HFFc6 (cell line): ENCODE measurements at places on chromosomes 3 and 15.

DNA sequence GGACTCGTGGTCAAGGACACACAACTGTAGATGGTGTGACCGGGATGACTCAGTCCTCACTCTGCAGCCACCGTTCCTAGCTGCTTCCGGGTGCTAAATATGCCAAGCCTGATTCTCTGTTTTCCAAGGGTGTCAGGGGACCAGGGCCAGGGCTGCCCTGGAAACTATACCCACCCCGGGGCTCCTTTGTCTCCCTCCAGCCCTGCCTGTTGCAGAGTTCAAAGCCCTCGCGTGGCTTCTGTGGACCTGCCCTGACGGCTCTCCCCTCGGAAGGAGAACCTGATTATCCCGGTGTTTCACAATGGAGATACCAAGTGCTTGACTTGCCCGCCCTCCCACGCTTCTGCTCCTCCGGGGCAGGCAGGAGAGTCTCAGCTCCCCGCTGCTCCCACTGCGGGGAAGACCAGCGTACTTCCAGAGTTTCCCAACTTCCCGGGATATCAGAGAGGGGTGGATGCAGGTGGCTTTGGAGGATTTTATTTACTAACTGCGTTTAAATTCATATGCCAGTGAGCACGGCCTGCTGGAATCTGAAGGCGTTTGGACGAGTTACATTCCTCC lies 125.0 kb downstream of the ASB7 start:
- DNase-seq = no peak

DNA sequence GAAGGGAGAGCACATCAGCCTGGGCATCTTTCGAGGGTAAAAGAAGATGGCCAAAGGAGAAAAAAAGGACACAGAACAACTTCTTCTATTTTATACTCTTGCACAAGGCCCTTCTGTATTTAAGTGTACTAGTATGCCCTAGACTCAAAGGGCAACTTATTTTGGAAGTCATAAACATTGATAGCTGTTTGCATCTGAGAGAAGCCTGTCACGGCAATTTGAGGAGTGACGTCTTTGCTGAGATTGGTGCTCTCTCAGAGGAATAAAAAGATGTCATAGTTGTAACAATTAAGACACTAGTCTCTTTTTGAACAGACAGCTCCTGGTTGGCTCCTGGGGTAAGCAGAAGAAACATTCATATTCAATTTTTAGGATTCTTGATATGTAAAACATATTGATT lies 260.4 kb upstream of the TTC14 start:
- DNase-seq = no peak

DNA sequence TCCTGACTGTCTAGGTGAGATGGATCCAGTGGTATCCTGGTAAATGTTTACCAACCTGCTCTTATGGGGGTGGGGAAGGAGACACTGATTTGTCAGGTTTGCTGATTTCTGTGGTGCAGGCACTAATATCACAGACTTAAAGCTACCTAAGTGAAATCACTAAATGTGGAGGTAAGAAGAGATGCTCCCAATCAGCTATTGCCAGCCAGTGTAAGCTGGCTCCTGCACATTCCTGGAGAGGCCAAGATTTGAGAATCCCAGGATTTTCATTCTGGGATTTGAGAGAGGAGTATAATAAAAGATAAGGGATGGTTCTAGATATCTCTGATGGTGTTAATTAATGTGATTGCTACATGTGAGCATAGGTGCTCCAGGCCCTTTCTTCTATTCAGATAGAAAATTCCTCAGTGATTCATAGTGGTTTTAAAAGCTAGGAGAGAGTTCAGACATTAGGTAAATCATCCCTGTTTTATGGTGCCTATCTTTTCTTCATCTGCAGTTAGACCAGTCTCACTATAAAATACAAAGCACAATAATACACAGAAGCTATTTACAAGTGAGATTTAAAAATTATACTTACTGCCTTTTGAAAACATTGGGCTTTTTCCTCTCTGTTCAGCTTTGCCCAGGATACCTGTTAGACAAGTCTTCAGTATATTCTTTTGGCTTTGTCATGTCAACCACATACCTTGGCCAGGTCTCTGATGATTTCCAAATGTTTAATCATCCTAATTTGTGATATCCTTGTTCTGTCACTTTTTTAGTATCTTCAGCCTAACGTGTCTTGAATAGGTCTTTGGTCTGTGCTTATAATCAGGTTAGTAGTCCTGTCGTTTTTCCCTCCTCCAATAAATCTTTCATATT lies 90.9 kb downstream of the MBNL1 start:
- peak; percentile 55 for DNase-seq

GRCh38 chr3:30664884-30665283 lies 58.5 kb downstream of the TGFBR2 start:
- DNase-seq = no peak

GRCh38 chr3:184655597-184655996 lies 56.3 kb downstream of the MAGEF1 start:
- DNase-seq = no peak

GRCh38 chr15:73560501-73561117 lies 72.6 kb downstream of the NPTN start:
- DNase-seq = peak; percentile 67

GRCh38 chr3:98512576-98512975 lies 10.1 kb downstream of the CLDND1 start:
- no peak for DNase-seq

GRCh38 chr15:31215490-31216214 lies 111.0 kb upstream of the KLF13 start:
- peak; percentile 18 for DNase-seq

GRCh38 chr3:126932188-126932931 lies 50.6 kb upstream of the PLXNA1 start:
- DNase-seq = peak; percentile 21

DNA sequence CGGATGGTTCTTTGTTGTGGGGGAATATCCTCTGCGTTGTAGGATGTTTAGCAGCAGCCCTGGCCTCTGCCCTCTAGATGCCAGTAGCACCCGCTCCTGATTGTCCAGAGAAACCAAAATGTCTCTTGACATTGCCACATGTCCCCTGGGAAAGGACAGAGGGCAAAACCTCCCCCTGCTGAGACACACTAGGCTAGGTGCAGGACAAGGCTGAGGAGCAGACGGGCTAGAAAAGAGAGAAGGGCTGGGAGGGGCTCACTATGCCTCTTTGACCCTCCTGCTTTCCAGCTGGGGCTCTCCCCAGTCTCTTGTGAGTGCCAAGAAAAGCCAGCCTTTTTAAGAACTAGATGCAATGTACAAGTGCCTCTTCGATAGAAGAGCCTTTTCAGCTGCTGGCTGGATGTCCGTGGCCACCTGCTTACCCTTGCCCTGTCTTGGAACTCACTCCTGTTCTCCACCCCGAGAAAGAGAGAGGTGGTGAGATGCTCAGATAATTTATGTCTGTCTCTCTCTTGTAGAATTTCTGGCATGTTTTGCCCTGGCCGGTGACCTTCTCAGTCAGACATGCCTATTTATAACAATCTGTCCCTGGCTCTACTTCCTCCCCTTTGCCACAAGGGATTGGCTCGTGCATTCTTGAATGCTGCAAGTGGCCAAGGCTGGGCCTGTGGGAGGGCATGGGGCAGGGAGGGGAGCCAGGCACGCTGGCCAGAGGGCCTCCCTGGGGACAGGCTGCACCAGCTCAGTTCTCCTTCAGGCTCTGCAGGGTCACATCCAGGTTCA lies 142.6 kb downstream of the RPLP1 start:
- DNase-seq = no peak

DNA sequence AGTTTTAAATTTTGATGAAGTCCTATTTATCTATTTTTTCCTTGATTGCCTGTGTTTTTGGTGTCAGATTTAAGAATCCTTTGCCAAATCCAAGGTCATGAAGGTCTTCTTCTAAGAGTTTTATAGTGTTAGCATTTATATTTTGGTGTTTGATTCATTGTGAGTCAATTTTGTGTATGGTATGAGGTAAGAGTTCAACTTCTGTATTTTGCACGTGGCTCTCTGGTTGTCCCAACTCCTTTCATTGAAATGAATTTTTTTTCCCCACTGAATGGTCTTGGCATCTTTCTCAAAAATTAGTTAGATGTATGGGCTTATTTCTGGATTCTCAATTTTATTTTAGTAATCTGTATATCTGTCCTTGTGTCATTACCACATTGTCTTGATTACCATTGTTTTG lies 57.1 kb upstream of the STRIT1 start:
- no peak for DNase-seq

- DNase-seq = no peak
Measured at GRCh38 chr3:124579641-124580040, 150.6 kb upstream of the UMPS start.

DNA sequence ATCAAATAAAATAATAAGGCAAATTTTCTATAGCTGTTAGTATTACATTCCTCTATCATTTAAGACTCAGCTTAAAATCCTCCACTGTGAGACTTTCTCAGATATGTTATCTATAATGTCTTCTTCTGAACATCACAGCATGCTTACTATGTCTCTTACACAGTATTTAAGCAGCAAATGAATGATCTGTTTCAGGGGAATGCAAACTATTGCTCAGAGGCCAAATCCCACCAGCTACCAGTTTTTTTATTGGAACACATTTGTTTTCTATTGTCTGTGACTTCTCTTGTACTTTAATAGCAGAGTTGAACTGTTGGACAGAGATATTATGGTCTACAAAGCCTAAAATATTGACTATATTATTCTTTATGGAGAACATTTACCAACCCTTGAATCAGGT lies 59.6 kb downstream of the C3orf38 start:
- no peak for DNase-seq

GRCh38 chr3:191383124-191383523 lies 52.8 kb upstream of the UTS2B start:
- DNase-seq = peak; percentile 9

- DNase-seq = peak; percentile 36
Measured at GRCh38 chr3:111607240-111607920, 12.2 kb upstream of the ZBED2 start.

GRCh38 chr3:151293127-151293526 lies 14.8 kb upstream of the P2RY14 start:
- DNase-seq = no peak

GRCh38 chr3:4716706-4717362 lies 223.7 kb downstream of the ITPR1 start:
- peak; percentile 83 for DNase-seq

DNA sequence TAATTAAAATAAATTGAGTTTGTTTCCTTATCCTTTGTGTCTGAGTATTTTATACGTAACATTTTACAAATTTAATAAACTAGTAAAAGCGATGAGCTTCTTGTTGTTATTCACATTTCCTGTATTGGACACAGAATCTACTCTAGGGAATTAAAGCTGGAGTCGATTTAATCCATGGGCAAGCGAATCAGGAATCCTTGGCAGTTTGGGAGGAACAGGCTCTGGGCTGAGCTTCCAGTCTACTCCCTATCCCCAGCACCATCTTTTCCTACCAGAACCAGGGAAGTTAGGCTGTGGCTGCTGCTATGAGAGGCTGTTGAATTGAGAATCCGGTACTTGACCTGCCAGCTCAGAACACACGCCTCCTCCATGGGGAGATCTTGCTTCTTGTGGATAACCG lies 437.3 kb upstream of the TPM1 start:
- no peak for DNase-seq

- DNase-seq = peak; percentile 25
Measured at GRCh38 chr15:43095243-43095642, 10.6 kb downstream of the UBR1 start.

DNA sequence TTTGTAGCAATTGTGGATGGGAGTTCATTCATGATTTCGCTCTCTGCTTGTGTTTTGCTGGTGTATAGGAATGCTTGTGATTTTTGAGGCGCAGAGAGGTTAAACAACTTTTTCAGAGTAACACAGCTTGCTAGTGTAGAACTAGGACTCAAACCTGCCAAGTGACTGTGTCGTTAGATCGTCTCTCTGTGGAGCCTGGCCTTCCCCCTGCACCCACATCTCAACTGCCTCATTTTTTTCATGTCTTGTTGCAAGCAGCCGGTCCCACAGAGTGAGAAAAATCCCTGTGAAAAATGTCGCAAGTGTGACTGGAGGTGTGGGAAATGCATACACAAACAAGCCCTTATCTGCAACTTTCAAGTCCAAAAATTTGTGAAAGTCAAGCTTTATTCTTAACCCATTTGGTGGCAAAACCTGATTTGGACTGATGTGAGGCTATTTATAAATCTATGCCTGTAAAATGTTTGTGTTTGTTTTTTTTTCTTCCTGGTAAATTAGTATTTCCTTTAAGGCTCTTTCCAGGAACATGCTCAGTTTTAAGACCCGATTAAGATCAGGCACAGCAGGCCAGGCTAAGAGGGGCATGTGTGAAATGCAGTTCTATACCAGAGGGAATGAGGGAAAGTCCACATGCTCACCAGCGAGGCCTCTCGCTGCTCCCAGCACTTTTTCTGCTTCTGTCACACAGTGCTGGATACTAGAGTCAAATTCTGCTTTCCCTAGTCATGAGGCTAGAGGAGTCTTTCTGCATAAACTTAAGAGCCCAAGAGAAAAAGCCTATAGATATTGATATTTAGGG lies 25.8 kb downstream of the ST6GAL1 start:
- no peak for DNase-seq

GRCh38 chr15:95160316-95160715 lies 929.0 kb downstream of the MCTP2 start:
- DNase-seq = no peak

DNA sequence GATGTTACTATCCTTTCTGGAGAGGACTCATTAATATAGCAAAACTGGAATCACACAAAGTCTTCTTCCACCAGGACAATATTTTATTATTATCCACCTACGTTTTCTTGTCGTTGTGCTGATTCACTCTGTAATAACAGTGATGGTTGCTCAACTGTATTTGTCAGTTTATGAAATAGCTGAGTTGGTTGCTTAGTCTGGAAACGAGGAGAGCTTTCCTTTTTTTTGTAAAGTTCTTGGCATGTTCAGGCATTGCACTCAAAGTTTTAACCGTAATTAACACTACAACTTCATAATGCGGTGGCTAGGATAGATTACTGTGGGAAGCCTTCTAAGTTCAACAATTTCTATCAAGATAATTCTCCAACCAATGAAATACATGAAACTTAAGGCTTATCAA lies 131.2 kb downstream of the RAP2B start:
- DNase-seq = peak; percentile 55

DNA sequence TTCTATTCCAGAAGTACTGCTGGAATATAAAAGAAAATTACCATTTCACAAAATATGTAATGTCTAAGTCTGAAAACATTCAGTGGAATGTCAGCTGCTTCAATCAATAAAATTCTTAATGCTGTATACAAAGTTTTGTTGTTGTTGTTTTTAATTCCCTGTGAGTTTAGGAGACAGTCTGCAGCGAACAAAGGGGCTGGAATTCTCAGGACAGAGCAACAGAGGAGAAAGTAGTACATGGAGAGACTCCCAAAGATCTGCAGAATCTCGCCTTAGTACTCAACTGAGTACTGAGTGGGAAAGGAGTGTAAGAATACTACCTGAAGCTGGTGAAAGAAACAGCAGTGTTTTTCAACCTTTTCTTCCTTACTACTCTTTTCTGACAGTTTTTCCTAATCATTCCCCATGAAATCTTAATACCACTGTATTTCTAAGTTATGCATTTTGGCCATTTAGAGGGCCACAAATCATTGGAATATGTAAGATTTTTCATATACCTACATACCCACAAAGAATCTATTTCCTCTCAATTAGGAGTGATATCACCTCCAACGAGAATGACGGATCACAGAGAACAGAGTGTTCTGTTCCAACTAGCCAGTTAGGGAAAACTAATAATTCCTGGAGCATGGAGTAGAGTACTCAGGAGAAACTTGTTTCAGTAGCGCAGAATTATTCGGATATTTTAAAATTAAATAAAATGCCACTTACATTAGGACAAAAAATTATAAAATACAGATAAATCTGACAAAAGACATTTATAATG lies 16.0 kb downstream of the ANKRD28 start:
- DNase-seq = no peak
